ENCODE measurements at places on chromosomes 5 and 9.

GRCh38 chr5:67012171-67012570 is 184.4 kb downstream of the CD180 start:
- no peak for DNase-seq

DNA sequence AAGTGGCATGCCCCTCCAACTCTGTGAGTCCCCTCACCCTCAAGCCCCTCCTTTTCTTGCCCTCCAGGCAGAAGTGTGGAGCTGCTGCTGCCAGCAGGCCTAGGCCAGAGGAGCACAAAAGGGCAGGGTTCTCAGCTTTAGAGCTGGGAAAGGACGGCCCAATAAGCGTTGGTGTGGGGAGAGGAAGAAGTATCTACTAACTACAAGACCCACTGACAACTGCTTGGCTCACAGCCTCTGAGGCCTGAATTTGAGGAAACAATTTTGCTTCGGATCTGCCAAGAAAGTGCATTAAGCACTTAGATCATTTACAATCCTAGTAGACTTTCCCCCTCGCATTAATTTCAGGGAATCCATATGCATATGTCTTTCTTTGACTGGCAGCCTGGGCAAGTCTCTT is 179.4 kb downstream of the SNX18 start:
- no peak for DNase-seq

GRCh38 chr9:76580188-76580587 is 121.2 kb downstream of the GCNT1 start:
- DNase-seq: no peak

DNA sequence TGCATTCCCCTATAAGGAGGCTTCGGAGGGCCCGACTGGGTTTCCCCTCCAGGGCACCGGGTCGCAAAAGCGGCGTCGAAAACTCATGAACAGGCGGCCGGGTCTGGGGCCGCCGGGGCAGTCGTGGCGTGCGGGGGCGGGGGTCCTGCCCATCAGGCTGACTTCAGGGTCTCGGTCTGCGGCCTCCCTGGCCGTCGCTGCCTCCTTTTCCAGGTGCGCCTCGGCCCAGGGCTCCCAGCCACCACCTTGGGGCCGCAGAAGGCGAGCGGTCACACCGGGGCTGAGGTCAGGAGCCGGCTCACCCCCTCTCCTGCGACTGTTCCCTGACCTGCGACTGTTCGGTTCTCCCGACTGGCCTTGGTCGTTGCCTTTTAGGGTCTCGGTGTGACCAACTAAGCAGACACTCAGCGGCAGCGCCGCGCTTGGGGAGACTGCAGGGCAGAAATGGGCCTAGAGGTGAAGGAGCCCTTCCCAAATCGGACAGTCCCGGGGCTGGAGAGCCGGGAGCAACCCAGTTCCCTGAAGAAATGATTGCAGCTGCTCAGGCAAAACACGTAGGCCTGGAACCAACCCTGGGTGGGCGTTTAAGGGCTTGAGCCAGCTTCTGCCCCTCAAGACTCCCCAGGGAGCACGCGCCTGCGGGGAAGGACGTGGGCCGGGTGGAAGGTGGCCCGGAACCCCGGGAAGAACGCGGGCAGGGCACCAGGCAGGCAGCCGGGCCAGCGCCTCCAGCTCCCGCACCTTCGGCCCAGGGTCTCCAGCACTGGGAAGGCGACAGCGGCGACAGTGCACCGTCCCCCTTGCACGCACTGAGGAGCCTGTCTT is 11.2 kb downstream of the IRX2 start:
- no peak for DNase-seq

DNA sequence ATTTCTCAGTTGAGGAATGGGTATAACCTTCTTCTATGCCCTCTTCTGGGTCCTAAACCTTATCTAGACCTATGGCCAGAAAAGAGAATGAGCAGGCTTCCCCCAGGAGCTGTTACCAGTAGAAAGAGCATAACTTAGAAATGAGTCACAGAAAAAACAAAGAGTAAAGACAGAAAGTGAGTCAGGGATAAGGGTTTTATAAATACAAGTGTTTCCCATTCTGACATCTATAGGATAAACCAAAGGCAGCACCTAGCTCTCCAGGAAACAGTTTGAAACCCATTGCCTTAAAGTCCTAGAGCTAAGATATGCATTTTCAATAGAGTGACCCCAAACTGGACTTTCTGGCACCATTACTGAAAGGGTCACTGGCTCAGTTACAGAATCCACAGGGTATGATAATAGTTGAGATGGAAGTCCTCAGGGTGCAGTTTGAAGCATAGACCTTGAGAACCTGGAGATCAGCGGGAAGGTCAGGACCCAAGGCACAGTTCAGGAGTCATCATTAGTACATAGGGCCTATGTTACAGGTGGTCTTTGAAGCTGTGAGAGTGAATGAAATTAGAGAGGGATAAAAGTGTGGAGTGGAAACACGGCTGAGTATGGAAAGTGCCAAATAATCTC is 42.7 kb upstream of the LIFR start:
- DNase-seq: no peak

DNA sequence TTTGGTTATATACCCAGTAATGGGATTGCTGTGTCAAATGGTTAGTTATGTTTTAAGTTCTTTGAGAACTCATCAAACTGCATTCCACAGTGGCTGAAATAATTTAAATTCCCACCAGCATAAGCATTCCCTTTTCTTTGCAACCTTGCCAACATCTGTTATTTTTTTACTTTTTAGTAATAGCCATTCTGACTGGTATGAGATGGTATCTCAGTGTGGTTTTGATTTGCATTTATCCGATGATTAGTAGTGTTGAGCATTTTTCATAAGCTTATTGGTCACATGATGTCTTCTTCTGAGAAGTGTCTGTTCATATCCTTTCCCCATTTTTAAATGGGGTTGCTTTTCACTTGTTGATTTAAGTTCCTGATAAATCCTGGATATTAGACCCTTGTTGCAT is 435.7 kb upstream of the RIOK2 start:
- no peak for DNase-seq

DNA sequence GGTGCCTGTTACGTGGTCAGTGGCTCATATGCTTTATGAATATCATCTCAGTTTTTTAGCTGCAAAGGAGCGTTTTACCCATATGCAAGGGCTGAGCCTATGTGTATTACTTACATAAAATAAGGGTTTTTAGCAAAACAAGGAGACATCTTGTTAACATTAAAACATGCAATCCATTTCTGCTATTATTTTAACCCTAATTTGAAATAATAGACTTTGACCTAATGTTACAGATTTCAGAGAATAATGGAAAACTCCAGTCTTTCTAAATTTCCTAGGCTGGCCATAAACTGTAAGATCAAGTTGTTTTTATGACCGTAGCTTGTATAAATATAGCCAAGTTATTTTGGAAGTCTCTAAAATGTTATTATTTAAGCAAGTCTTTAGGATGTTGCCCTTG is 121.1 kb upstream of the SEMA6A start:
- DNase-seq: no peak
